ENCODE measurements at places on chromosomes 2 and 18.

GRCh38 chr18:22300665-22301636 lies 116.8 kb downstream of the CTAGE1 start:
- no peak for DNase-seq

GRCh38 chr18:48119204-48119603 lies 188.7 kb upstream of the SMAD2 start:
- DNase-seq = no peak

DNA sequence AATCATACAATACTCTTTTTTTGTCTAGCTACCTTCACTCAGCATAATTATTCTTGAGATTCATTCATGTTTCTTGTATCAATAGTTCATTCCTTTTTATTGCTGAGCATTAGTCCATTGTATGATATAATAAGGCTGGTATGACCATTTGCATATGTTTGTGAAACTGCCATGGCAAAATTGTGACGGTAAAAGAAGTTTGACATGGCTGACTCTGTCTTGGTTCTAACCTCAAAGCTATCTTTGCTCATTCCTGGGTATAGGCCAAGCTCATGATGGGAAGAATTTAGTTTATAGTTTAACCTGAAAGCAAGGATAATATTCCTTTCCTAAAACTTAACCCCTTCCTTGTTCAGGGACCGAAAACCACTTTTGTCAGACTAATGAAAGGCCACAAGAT lies 46.4 kb downstream of the COMMD1 start:
- no peak for DNase-seq

DNA sequence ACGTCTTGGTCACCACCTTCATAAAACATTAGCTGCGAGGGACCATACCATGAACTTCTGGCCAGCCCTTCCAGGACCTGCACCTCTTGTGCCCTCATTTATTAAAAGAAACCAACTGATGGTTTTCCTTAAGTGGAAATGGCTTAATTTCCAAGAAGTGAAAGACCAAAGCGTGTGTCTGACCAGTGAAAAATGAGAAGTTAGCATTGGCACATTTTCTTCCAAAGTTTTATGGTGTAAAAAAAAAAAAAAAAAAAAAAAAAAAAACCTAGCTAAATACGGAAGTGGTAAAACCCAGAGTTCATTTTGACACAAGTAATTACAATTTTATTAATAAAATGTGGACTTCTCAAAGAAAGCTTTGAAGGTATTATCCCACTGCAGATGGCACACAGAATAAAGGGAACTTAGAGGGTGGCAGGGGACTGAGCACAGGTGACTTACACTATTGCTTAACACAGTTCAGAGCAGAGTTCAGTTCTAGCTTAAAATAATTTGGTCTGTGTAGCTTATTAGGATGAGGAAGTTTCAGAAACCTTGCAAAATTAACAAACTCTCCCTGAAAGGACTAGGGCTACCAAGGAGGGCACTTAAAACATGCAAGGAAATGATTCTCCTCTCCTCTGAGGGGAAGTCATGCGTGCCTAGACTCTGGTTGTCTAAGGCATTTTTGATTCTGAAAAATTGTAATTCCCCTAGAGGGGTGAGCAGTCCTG lies 42.2 kb upstream of the EPG5 start:
- no peak for DNase-seq

DNA sequence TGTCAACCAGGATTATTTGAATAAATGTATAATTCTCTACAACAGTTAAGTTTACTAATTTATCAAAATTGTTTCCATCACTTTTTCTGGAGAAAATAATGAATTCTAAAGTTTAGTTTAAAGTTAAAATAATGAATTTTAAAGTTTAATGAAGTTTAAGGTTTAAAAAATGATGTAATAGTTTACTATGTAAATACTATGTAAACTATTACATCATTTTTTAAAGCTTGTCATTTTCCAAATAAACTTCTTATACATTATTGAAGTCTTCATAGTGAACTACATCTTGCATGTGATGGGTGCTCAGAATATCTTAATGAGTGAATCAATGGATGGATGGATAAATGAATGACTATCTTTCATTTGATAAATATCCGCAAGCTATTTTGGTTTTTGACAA lies 38.8 kb downstream of the CD28 start:
- no peak for DNase-seq

DNA sequence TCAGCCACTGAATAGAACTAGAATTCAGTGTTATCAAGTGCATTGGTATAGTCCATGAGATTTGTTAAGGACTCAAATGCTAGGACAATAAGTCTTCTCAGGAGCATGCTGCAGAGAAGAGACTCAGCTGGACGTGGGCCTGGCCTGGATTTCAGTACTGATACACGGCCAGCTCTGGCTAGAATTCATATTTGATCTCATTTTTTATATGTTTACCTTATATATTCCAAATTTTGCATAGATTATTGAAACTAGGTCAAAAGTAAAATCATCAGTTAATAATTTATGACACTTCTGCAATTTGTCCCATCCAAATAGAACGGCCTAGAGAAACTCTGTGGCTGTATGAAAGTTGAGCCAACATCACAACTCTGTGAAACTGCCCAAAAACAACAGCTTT lies 262.0 kb downstream of the DLGAP1 start:
- DNase-seq = no peak

- DNase-seq = no peak
These were observed 225.0 kb downstream of the CYP26B1 start for GRCh38 chr2:71922499-71923142.

Measured in stimulated activated CD8-positive, alpha-beta memory T cell treated with anti-CD3 and anti-CD28 coated beads, Interleukin-15, amount 100 ng/mL, for 4 hours (primary cell).